ENCODE measurements at places on chromosomes 11 and 22.

GRCh38 chr11:76770642-76771445, 12.3 kb upstream of the TSKU start:
- no peak for DNase-seq

GRCh38 chr11:92192141-92192540, 32.5 kb upstream of the FAT3 start:
- DNase-seq: no peak

- DNase-seq: no peak
These were observed 12.4 kb downstream of the FGF19 start for GRCh38 chr11:69691463-69691862.

- DNase-seq: no peak
These were observed 103.7 kb downstream of the DSCAML1 start for GRCh38 chr11:117693344-117693743.
